Stimulated activated CD4-positive, alpha-beta T cell treated with anti-CD3 and anti-CD28 coated beads, Interleukin-1b, Interleukin-23, amount 100 ng/mL, for 1 hour (primary cell): ENCODE measurements at places on chromosomes 1 and 21.

GRCh38 chr1:16617778-16618580 is 4.6 kb upstream of the NBPF1 start:
- DNase-seq = no peak

GRCh38 chr1:180791806-180792205 is 120.9 kb upstream of the KIAA1614 start:
- DNase-seq = no peak

GRCh38 chr1:151684128-151684527 is 32.5 kb downstream of the CELF3 start:
- DNase-seq = no peak

- DNase-seq = no peak
Observed at GRCh38 chr1:24443241-24443656, 27.6 kb downstream of the NIPAL3 start.

- no peak for DNase-seq
Observed at GRCh38 chr1:91527781-91528180, 27.1 kb downstream of the CDC7 start.
